Keratinocyte (primary cell): ENCODE measurements at places on chromosomes 16 and 17.

DNA sequence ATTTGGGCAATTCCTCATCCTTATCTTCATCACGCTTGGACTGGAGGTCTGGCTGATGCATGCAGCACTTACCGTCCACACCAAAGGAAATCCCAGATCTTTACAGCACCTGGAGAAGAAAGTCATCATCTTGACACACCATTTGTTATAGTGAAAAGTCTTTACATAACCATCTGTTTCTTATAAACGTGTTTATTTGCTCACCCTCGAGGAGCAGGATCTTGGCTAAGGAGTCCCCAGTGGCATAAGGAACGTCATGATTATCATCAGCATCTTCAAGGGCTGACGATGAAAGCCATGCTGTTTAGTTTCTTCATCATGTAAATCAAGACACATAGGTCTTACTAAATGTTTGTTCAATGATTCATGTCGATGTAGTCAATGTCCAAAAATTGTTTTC is 248.8 kb upstream of the ELAC2 start:
- no peak overlapping the region for H3K27ac ChIP-seq
- no peak overlapping the region for H3K4me3 ChIP-seq
- H3K27me3 ChIP-seq, result no peaks in the 10 kb centered on the region
- H3K4me1 ChIP-seq, result no peaks in the 10 kb centered on the region
- no peaks in the 10 kb centered on the region for H3K36me3 ChIP-seq
- DNase-seq, result no peak

GRCh38 chr17:20228860-20229259 is 219.7 kb downstream of the SPECC1 start:
- peaks cover 18% of the 10 kb centered on the region for H3K36me3 ChIP-seq
- no peak overlapping the region for H3K4me3 ChIP-seq
- no peak overlapping the region for H3K27ac ChIP-seq
- peaks cover 17% of the 10 kb centered on the region for H3K4me1 ChIP-seq
- no peak for DNase-seq
- H3K27me3 ChIP-seq, result no peaks in the 10 kb centered on the region

DNA sequence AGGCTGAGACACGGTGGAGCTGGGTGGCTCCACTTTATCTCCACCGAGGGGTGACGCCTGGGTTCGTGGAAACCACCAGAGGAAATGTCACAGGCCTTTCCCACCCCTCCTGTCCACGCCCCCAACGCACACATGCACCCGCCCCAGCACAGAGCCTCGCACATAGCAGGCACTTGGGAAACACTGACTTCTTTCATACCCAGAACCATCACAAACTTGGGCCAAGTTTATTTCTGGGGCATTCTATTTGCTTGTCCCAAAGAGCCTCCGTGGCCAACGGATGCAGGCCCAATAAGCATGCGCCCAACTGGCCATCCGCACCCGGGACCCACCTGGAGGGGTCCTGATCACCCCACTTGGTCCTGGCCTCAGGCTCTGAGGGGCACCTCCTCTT is 3.3 kb downstream of the BCAR1 start:
- H3K27me3 ChIP-seq, result no peaks in the 10 kb centered on the region
- H3K36me3 ChIP-seq, result peaks cover 29% of the 10 kb centered on the region
- H3K4me3 ChIP-seq, result no peak overlapping the region
- H3K4me1 ChIP-seq, result peaks cover 78% of the 10 kb centered on the region
- H3K27ac ChIP-seq, result no peak overlapping the region

DNA sequence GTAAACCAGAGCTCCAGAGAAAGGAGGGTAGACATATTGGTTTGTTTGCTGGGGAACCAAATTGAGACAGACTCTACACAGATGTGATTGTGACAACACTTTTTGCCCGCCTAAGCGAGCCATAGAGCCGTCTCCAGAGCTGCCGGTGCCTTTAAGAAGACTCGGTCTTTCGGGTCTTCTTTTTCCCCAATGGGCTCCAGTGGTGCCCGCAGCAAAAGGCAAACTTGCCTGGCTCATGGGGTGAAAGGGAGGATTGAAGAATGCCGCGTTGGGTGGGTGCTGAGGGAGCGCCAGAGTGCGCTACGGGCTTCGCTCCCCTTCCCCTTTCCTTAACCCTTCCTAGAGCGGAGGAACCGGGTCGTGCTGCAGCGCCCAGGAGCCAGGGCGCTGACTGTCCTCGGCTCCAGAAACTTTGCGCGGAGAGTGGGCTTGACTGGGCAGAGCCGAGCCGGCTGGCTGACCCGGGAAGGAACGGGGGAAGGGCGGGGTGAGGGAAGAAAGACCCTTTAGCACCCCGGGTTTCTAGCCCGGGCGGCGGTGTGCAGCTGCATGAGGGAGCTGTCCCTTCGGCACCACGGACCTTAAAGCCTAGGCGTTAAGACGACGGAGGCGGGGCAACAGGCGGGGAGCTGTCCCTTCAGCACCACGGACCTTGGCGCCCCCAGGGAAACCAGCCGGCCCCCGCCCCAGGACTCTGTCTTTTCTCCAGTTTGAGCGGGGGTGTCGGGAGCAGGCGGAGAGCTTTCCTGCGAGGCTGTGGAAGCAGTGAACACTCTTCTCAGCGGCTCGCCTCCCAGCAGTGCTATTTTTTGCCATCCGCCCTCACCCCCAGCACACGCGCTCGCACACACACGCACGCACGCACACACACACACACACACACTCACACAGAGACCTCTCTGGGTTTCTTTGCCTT is at the start of gene CACNG3:
Gene CACNG3, plus strand, starts transcription at position 880 of the 916 bp plus-strand sequence. CDS start 420 bp downstream, outside the sequence.
- H3K4me3 ChIP-seq, result no peak within 1 kb of the TSS
- no peak within 1 kb of the TSS for H3K27ac ChIP-seq
- peak; percentile 2 for DNase-seq
- H3K27me3 ChIP-seq, result no peaks in the 10 kb centered on the region
- no peaks in the 10 kb centered on the region for H3K36me3 ChIP-seq
- no peaks in the 10 kb centered on the region for H3K4me1 ChIP-seq

DNA sequence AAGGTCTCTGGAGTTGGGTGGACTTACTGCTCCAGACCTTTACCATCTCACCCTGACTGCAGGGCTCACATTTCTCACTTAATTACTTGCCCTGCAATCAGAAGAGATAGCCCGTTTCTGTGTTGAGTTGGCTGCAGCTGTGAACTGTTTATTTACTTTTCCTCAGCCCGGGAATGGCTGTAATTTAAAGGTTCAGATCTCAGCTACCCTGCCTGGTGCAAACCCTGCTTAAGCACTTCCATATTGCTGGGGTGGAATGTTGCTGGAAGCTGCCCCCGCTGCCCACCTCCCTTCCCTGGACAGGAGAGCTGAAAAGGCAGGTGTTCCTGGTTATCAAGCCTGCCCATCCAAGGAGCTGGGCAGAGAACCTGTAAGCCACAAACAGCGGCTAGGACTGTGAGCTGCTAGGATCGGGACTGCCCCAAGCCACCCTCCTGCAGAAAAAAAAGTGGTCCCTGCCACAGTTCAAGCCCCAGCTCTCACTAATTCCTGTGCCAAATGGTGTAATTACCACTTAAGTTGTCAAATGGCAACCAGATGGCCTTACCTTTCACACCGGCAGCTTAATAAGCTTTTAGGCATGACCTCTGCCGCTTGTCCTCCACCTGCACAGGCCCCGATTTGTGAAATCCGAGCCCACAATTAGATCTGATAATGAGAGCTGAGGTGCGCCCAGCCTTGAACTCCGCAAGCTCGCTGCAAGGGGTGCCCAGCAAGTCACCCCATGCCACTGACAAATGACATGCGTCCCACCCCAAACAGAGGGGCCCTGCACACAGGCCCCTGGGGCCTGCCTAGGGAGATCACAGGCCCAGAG is 269.8 kb downstream of the C16orf95 start:
- H3K4me3 ChIP-seq, result no peak overlapping the region
- H3K36me3 ChIP-seq, result no peaks in the 10 kb centered on the region
- no peak for DNase-seq
- no peak overlapping the region for H3K27ac ChIP-seq
- H3K4me1 ChIP-seq, result no peaks in the 10 kb centered on the region
- H3K27me3 ChIP-seq, result peaks cover 7% of the 10 kb centered on the region
